Activated effector memory CD4-positive, alpha-beta T cell treated with anti-CD3 and anti-CD28 coated beads, Interleukin-2, amount 50 U/mL, for 16 hours (primary cell): ENCODE measurements at places on chromosomes 6 and 20.

- no peak for DNase-seq
These were observed 55.3 kb downstream of the RARS2 start for GRCh38 chr6:87534377-87535047.

DNA sequence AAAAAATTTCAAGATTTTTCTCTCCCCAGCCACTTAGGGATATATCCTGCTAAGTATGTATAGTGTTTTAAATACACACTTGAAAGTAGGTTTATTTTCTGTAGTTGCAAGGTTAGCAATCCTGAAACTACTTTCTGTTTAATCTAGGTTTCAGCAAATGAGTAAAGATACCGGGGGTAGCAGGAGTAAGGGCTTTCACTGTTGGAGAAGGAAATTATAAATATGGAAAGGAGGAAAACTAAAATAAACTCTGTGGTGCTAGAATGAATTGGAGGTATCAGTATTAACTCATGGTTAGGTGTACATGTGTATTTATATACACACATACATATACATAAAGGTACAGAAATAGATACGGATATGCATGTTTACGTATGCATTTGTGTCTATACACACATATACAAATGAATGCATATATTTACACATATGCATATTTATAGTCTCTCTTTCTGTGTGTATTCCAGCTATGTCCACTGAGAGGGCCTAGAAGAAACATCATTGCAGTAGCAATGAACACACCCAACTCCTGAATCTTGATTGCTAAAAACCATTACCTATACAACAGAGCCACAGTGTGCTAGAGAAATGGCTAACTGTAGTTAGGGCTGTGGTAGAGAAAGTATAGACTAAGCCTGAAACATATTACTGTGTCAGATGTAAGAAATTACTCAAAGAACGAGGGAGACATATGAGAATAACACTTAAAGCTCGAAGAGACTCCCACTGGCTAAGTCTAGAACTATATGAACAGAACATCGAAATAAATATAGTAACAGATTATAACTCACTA is 95.9 kb upstream of the EMILIN3 start:
- no peak for DNase-seq

- peak; percentile 84 for DNase-seq
These were observed 75.5 kb downstream of the NOL4L start for GRCh38 chr20:32509639-32510066.

GRCh38 chr20:44734938-44735337 is 10.7 kb upstream of the KCNK15 start:
- DNase-seq, result no peak

DNA sequence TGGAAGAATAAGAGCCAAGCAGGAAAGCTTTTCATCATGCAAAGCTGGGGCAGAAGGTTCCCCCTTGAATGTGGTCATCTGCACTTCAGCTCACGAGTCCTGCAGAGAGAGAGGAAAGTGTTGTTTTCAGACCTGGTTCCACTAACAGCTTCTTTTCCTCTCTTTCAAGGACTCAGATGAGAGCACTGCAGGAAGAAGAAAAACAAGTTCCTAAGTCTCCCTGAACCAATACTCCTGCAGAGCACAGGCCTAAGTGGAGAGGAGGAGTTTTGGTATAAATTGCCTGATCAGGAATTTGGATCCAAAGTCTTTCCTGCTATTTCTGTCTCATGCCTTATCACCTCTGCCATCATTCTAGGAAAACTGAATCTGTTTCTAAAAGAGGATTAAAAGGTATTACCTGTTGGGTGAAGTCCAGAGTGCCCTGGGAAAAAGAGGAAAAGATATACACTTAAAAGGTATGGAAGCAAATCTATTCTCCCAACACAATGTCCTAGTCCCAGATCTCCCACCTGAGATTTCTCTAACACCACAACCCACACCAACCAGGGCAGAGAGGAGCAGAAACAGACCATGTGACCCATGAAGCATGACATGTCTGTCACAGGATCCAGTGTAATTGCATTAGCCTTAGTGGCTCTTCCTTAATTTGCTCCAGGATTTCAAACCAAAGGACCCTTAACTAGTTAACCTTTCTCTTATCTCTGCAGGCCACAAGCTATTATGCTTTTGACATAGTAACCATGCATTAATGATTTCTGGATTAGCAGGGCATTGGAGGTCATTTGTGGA is 12.2 kb downstream of the HLA-DRB5 start:
- no peak for DNase-seq

GRCh38 chr6:15416932-15417509 is 171.2 kb downstream of the JARID2 start:
- DNase-seq, result no peak

GRCh38 chr6:149761438-149761837 is 11.9 kb downstream of the PCMT1 start:
- no peak for DNase-seq

DNA sequence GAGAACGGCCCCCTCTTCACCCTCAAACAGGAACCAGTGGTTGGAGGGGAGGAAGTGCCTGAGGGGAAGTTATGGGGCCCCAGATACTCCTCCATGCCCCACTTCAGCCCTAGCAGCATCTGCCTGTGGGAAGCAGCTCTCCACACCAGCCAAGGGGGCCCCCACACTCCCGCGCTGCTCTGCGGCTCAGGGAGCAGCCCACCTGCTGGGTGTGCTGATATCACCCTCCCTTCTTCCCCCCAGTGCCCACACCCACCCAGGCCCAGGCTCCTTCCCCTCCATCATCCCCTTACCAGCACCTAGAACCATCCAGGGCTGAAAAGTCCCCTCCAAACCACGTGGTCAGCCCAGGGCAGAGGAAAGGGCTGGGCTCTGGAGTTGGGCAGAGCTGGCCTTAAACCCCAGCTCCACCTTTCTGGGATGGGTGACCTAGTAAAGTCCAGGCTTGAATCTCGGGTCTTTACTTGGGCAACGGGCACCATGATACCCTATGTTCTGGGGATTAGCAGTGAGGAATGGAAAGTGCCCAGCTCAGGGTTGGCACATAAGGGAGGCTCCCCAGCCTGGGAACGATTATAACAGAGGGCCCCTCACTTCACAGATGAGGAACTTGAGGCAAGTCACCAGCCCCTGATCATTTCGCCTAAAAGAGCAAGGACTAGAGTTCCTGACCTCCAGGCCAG is 663 bp downstream of the LST1 start:
- DNase-seq, result no peak

GRCh38 chr6:139161817-139162284 is 27.0 kb downstream of the HECA start:
- peak; percentile 88 for DNase-seq

DNA sequence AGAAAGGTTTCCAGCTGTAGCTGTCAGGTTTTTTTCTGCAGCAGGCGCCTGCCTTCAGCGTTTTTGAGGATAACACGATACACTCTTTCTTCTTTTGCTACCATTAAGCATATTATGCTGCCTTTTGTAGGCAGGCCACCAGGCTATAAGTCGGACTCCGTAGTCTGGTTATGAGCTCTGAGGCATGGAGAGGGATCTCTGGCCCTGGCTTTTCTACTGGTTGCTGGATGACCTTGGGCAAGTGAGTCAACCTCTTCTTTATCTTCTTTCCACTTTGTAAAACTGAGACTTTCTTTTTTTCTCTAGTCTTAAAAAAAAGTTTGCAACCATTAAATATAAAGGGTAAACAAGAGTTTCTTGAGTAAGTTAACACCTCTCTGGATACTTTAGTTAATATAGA is 120.2 kb downstream of the BCKDHB start:
- DNase-seq, result no peak

DNA sequence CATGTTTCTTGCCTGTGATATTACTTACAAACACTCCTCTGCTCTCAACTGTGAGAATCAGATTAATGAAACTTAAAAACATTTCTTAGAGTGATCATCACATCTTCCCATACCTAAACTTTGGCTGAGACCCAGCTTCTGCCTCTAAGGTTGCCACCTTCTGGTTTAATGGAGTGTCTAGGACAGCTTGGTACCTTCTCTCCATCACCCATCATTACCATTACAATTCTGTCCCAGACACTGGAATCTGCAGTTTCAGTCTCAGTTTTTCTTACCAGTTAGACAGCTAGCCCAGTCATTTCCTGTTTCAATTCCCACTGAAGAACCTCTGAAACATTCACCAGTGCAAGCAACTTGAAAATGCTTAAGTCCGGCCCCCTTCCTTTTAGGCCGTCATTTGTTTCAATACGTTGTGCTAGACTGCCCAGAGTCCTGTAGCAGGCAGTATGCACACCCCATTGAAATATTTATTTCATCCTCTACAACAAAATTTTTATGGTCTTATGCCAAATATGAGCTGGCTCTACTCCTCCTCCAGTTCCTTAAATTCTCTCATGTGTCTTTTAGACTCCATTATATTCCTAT is 107.0 kb upstream of the FOXO3 start:
- DNase-seq, result no peak

DNA sequence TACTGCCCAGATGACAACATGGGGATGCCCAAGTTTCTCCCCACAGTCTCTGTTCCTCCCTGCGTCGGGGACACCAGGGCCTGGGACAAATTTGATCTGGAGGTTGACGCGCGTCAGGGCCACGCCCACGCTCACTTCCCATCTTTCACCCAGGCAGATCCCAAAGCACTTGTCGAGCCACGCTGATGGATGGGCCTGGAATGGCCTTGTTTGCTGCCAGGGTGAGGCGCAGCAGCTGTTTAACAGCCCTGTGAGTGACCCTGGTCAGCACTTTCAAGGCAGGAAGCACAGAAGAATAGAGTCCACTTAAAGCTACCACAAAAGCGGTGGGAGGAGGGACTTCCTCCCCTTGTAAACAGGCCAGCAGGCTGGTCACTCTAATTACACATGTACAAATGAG is 324.7 kb upstream of the JARID2 start:
- no peak for DNase-seq

GRCh38 chr6:5337573-5337972 is 76.3 kb downstream of the FARS2 start:
- no peak for DNase-seq

DNA sequence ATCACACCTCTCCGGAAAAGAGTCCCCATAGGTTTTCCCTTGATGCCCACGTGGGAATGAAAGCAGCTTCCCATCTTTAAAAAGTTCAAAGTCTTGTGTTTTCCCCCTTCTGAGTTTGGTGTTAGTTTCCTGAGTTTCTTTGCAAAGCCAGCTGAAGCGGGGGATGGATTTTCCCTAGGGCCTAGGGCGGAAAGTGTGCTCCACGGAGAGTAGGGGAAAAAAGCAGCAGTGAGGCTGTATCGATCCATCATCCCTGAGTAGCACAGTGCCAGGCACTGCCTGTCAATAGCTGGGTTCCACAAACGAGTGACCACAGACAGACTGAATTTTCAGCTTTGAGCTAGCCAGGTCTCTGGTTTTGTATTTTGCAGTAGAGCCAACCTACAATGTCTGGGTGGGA is 1.3 kb downstream of the DAAM2 start:
- no peak for DNase-seq

- no peak for DNase-seq
These were observed 10.5 kb upstream of the TOP1 start for GRCh38 chr20:41018153-41018552.

DNA sequence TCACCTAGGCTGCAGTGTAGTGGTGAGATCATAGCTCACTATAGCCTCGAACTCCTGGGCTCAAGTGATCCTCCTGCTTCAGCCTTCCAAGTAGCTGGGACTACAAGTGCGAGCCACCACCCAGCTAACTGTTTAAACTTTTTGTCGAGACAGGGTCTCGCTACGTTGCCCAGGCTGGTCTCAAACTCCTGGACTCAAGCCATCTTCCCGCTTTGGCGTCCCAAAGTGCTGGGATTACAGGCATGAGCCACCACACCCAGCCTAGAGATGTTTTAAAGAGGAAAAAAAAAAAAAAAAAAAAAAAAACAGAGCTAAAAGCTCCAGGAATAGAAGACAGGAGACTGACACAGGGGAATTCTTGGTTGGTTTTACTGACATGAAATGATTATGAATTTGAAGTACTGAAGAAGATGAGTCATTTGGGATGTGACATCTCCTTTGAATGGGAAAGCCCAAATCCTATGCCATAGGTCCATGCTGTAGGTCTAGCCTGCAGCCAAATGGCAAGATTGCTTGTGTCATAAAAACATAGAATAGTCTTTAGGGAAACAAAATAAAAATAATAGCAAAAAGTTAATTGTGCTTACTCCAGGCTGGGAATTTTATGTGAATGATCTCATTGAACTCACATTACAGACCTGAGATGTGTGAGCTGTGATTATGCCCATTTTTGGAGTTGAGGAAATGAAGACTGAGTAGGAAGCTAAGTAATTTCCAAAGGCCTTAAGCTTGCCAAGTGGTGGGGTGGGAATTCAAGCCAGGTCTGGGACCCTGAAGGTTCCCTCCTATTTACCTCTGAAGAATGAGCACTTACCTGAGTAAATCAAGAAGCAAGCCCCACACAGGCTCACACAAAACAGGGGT is 24.3 kb upstream of the NHSL1 start:
- no peak for DNase-seq

- no peak for DNase-seq
These were observed 283.9 kb upstream of the FOXQ1 start for GRCh38 chr6:1027795-1028569.

GRCh38 chr6:25199544-25199943 is 79.6 kb upstream of the CARMIL1 start:
- DNase-seq, result no peak

DNA sequence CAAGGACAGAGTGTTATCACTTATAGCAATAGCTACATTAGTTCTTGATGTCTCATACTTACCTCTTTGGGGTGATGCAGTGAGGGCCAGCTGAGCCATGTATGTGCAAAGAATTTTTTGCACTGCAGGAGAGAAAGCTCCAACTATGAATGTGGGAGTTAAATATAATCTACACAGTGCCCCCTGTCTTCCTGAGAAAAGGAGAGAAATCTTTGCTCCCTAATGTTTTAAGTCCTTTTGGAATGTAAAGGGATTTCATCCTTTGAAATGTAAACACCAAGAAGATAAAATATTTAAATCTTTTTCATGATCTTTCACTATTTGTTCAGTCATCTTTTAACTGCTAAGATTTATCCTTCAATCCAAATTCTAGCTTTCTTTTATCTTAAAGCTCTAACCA is 822.1 kb downstream of the TENT5A start:
- DNase-seq, result no peak

DNA sequence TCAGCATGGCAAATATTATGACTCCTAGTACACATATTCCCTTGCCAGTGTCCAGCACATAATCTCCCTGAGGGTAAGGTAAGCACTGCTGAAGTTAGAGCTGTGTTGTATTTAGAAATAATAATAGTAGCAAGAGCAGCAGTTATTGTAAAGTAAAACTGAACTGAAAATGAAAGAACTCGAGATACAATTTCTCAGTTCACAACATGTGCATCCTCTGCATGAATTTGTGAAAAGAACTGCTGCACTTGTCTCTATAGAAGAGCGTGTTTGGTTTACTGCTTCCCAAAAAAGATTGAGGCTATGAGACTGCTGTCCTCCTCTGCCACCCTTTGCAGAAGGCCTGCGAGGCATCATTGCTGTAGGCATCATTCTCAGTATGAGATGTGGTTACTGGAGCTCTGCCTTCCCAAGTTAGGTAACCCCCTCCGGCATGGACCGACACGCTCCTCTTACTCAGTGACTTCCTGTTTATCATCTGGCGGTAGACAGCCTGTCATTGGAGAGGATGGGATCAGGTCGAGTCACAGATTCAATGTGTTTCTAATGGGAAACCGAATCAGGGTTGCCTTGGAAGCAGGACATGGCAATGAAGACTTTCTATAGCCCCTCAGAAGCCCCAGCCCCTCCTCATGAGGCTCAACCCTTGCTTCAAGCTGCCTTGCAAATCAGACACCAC is 48.1 kb downstream of the SLC24A3 start:
- no peak for DNase-seq

- DNase-seq, result no peak
These were observed 75.3 kb upstream of the ENPP5 start for GRCh38 chr6:46246081-46246480.

GRCh38 chr6:150722614-150723344 is 123.1 kb downstream of the PLEKHG1 start:
- DNase-seq, result no peak

GRCh38 chr6:42046464-42047212 is 3.7 kb upstream of the TAF8 start:
- DNase-seq, result peak; percentile 62
